Activated CD8-positive, alpha-beta memory T cell treated with anti-CD3 and anti-CD28 coated beads for 4 hours (primary cell): ENCODE measurements at places on chromosomes 1 and 21.

DNA sequence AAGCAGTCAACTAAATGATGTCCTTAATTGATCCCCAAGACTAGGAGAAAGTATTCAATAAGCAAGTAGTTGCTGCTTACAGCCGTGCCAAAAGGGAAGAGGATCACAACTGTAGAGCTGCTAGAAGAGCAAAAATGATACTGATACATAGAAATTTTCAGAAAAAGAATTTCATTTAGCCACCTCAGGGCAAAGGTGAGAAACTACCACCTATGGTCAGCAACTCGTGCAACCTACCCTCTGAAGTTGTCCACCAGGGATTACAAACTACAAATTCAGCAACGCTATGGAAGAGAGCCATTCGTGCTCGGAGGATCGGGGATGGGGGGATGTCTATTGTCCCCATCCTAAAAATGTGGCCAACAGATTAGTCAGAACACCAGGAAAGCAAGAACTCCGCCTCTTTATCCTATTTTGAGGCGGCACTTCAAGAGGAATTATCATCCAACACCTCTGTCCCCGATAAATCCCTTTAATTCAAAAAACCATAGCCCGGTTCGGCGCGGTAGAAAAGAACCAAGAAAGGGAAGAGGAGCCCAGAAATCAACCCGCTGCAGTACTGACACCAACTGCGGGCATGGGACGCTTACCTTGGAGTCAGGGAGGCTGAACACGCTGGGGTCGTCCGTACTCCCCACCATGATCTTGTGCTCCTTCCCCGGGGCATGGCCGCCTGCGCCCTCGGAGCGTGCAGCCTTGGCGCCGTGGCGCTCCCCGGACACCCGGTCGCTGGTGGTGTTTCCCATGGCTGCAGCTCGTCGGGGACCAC lies 687 bp downstream of the PRKAB2 start:
- no peak for DNase-seq

DNA sequence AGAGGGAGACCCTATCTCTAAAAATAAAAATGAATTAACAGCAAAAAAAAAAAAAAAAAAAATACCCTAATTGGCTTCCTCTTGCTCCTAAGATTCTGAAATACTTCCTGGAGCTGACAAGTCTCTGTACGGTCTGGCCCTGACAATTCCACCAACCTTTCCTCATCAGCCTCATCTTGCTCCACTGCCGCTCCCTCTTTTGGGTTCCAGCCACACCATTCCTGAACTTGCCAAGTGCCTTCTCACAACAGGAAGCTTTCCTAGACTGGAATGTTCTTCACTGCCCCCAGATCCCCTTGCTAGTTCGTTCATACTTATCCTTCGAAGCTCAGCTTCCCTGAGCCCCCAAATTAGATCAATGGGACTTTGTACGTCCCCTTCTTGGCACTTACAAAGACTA lies 37.0 kb downstream of the AKNAD1 start:
- no peak for DNase-seq

DNA sequence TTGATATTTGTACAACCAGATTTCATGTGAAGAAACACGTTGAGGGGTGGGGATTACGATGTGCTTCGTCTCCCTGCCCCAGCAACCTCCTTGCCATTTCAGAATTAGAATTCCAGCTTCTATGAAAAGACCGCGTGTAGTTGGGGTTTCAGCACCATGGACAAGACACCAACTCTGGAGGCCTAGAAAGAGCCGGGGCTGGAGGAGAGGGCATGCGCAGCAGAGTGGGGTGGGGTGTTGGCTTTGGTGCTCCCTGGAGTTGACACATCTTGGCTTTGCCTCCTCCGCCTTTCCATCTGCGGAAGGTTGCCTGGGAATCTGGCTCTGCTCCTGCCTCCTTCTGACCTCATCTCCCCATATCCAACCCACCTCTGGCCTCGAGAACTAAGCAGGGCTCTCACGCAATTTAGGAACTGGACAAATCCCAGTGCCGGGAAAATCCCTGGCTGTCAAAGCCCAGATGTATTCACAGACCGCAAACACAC lies 11.8 kb downstream of the HTR6 start:
- no peak for DNase-seq

GRCh38 chr21:44836666-44837471 lies 19.0 kb upstream of the SUMO3 start:
- DNase-seq = no peak

DNA sequence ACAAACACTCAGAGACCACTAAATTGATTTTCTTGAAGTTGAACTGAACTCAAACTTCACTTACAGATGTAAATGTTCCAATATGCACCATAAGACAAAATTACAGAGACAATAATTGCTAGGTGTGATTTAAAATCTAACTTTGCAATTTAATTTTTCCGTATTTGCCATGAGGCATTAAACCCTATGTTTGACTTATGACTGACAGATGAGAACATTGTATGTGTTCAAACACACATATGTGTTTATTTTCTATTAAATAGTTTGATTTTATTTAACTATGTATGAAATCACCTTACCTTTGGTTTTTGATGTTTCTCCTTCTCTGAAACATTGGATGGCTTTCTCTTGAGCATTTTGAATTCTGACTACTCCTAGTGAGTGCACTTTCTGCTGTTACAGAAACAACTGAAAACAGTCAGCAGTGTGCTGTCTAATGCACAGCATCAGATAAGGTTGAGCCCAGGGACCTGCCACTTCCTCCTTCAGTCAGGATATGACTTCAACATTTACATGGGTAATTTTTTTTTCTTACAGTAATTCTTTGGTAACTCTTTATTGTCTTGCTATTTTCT lies at the start of gene SAMSN1:
Gene SAMSN1 (minus strand): TSS at position 410 of the 575 bp plus-strand sequence. CDS start 54 bp downstream, at position 356.
- peak; percentile 19 for DNase-seq

DNA sequence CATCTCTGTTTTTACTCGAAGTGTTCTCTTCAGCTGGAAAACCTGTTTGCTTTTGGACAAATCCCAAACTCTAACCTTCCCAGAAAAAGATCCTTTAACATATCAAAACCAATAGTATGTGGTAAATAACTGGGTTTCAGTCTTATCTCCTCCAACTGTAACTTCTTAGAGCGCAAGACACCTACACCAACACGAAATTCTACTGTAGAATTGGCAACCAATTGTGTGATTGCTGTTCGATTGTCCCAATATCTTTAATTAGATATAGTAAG lies 5.8 kb upstream of the MPZL1 start:
- no peak for DNase-seq

DNA sequence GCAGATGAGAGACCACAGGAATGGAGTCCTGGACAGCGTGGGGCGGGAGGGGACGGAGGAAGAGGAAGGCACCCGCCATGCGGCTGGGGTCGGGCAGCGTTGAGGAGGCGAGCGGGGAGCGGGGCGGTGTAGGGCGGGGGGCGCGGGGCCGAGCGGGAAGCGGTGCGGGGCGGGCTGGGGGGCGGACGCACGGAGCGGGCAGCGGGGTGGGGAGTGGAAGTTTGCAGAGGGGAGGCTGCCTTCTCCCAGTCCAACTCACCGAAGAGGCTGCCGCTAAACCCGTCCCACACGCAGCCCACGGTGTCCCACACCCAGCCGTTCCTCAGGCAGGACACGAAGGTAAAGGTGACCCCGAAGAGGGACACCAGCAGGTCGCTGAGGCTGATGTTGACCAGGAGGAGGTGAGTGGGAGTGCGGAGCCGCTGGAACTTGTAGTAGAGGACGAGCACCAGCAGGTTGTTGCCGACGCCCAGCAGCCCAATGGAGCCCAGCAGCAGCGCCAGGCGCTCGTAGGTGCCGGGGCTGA lies 483 bp downstream of the CHML start:
- no peak for DNase-seq

- no peak for DNase-seq
These were observed 26.2 kb upstream of the PRKACB start for GRCh38 chr1:84117868-84118267.

DNA sequence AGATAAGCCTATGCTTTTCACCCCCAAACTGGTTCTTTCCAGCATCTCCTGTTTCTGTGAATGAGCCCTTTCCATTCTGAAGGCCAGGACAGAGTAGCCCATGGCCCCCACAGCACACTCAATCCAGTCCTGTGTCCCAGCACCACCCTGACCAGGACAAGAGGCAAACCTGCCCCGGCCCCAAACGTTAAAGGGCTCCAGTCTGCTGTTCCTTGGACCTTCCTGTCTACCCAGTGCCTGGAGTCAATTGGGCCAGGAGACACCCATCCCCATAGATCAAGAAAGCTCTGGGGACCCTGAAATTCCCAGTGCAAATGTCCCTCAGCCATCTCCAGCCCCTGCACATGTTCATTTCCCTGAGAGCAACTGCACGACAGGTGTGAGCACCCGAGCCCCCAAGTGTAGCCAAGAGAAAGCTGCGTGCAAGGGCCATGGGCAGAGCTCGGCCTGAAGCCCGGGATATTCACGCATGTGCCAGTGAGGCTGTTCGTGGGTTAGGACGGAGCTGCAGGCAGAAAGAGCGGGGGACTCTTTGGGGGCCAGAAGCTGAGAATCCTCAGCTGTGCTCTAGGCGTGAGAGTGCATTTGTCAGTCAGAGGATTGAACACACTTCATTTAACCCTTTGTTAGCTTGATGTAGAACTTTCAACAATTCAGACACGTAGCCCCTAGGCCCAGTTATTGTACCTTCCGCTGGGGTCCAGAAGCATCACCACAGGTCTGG lies 4.2 kb upstream of the RIPK4 start:
- DNase-seq = no peak

- DNase-seq = no peak
These were observed 35.8 kb downstream of the OLFML3 start for GRCh38 chr1:114015075-114015474.

- no peak for DNase-seq
These were observed 17.7 kb upstream of the LRRN2 start for GRCh38 chr1:204703268-204703664.
